A549 treated with GW870086 at 1 μM for 4 hours (cell line): ENCODE measurements at places on chromosomes 6 and 20. TPM values are rescaled to one million over a fixed set of nuclear protein-coding genes. Genes with fewer than 3 reads are reported as not detected.

IRF4 gene
- total RNA-seq, result 0.19 to 0.65 TPM (median 0.21 TPM) in 5 replicates

PPP1R16B gene
- total RNA-seq, result 0.07 to 0.34 TPM (median 0.14 TPM) in 5 replicates

VSX1 gene
- 0.43 to 1.1 TPM (median 0.61 TPM) in 5 replicates for total RNA-seq

NKAPL gene
- total RNA-seq, result not detected in 5 replicates

TRIM31 gene
- 0.33 to 1.4 TPM (median 0.83 TPM) in 5 replicates for total RNA-seq

NMBR gene
- not detected in 5 replicates for total RNA-seq

SRSF6 gene
- total RNA-seq, result 93.7 to 113 TPM (median 108 TPM) in 5 replicates

QKI gene
- 30.0 to 60.2 TPM (median 48.8 TPM) in 5 replicates for total RNA-seq

CRIP3 gene
- total RNA-seq, result 0.37 to 1.0 TPM (median 0.53 TPM) in 5 replicates

PANK2 gene
- 48.5 to 59.2 TPM (median 54.8 TPM) in 5 replicates for total RNA-seq

TREML2 gene
- not detected in 5 replicates for total RNA-seq

CLVS2 gene
- total RNA-seq, result 0.07 to 0.32 TPM (median 0.15 TPM) in 5 replicates

ABRACL gene
- total RNA-seq, result 48.5 to 61.6 TPM (median 48.8 TPM) in 5 replicates

MAS1 gene
- total RNA-seq, result not detected in 5 replicates

C20orf144 gene
- 0.07 to 0.19 TPM (median 0.11 TPM) in 4 of 5 replicates, not detected in the other for total RNA-seq

DSP gene
- 30.1 to 48.6 TPM (median 45.8 TPM) in 5 replicates for total RNA-seq

MATN4 gene
- total RNA-seq, result 0.14 to 0.22 TPM (median 0.17 TPM) in 4 of 5 replicates, not detected in the other

PDE10A gene
- 24.4 to 28.4 TPM (median 27.9 TPM) in 5 replicates for total RNA-seq

PTK7 gene
- 3.7 to 5.3 TPM (median 4.4 TPM) in 5 replicates for total RNA-seq

PRPH2 gene
- not detected in 5 replicates for total RNA-seq
